ENCODE measurements at places on chromosomes 2 and 18.

- DNase-seq: no peak
Measured at GRCh38 chr2:33406622-33407021, 69.8 kb upstream of the RASGRP3 start.

- DNase-seq: peak; percentile 19
Measured at GRCh38 chr2:174688079-174688478, 76.2 kb downstream of the CHRNA1 start.

DNA sequence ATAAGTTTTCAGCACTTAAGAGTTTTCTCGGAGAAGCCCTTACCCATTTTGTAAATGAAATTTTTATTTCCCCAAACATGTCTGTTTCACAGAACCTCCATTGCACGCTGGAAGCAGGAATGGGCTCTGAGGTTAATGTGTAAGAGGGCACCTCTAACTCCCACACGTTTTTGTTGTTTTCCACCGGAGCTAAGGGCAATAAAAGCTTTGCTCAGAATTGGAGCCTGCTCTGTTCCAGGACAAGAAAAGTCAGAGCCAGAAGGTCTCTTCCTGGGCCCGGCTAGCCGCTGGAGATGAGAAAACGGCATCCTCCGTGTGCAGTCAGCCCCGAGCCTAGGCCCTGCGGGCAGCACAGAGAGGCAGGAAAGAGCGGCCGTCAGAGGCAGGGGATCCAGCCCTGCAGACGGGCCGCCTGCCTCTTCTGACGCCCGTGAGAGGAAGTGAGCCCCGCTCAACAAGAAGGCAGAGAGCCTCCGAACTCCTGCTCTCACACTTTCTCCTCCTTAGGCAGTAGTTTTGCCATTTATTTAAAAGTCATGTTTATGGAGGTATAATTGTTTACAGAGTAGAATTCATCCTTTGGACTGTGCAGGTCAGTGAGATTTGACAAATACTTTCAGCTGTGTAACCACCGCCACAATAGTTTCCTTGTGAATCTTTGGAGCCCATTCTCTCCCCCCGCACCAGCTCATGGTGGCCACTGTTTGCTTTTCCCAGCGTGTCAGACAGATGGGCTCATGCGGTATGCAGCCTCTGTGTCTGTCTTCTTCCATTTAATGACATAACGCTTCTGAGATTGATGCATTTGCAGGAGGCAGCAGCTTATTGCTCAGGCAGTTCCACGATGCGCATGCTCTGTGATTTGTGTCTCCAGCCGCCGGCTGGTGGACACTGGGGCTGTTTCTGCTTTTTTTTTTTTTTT lies 117.3 kb downstream of the GALR1 start:
- DNase-seq: no peak

DNA sequence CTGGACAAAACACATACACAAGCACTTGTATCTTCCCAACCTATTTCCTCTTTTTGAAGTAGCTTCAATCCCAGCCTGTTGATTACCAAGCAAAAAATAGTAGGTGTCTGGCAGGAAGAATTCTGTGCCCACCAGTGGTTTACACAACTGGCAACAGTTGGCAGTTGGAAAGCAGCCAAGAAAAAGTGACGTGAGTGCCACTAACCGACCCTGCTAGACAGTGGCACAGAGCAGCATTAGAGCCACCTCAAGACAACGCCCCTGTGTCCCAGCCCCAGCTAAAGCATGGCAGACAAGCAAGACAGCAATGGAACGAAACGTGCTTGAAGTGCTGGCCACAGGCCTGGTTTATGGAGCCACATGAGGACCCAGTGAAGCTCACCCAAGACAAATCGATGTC lies 379.6 kb downstream of the FBXO15 start:
- no peak for DNase-seq

DNA sequence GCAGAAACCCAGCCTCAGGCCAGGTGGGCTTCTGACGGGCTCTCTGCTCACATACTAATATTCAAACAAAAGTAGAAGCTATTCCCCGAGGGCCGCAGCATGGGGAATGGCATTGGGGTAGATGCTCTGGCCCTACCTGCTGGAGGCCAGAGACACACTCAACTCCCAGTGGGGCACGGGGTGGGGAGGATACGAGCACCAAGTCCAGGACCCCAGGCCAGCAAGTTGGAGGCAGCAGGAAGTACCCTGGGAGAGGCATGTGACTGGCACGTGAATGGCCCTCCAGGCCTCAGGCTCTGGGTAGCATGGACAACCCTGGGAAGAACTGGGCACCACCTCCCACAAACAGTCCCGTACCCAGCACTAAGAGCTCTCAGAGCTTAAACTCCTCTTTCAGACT lies 3.8 kb downstream of the DNMT3A start:
- no peak for DNase-seq

GRCh38 chr2:20624156-20624883 lies 26.6 kb downstream of the HS1BP3 start:
- DNase-seq: no peak

- no peak for DNase-seq
Measured at GRCh38 chr2:1324884-1325283, 88.4 kb upstream of the TPO start.

DNA sequence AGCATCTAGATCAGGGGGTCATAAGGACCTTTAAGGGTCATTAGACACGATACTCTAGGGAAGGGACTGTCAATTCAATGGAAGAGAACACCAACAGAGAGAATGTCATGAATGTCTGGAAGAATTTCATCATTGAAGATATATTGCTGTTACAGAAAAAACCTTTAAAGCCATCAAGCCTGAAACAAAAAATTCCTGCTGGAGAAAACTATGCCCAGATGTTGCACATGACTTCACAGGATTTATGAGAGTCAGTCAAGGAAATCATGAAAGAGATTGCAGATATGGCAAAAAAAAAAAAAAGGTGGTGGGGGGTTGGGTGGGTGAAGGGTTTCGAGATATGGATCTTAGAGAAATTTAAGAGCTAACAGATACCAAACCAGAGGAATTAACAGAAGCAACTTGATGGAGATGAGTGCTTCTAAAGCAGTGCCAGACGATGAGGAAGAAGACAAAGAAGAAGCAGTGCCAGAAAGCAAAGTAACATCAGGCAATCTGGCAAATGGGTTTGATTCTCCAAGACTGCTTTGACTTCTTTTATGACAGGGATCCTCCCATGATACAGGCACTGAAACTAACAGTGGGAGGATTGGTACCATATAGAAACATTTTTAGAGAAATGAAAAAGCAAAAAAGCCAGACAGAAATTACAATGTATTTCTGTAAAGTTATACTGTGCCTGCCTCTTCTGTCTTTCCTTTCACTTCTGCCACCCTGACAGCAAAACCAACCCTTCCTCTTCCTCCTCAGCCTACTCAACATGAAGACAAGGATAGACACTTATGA lies 28.5 kb downstream of the MAP4K3 start:
- no peak for DNase-seq

DNA sequence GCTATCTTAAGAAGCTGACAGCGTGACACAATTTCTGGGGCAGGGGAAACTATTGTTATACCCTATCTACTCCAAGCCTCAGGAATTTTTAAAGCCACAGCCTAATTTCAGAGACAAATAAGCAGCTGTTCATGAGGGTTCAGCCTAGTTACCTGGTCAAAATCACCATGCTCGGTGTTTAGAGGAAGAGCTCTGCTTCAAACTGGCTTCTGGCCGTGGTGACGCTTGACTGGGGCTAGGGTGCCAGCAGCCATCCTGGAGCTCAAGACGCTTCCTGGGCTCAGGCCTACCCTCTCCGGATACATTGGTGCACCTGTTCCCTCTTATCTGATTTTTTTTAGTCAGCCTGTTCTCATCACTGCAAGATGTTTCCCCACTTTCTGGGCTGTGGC lies 41.7 kb downstream of the FRZB start:
- DNase-seq: no peak

DNA sequence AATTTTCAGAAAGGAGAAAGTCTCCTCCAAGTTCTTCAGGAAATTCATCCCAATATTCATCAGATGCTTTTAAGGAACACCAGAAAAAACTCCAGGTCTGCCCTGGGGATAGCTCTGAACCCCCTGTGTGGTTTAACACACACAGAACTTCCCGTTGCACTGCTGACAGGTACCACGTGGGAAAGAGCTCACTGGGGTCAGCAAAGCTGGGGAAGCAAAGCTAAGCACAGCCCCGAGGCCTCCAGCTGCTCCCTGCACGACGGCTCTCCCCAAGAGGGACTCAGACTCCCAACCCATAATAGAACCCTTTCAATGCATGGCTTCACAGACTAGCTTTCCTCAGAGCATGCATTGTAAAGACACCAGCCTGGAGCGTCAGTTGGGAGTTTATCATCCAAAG lies 28.0 kb downstream of the ADI1 start:
- no peak for DNase-seq

DNA sequence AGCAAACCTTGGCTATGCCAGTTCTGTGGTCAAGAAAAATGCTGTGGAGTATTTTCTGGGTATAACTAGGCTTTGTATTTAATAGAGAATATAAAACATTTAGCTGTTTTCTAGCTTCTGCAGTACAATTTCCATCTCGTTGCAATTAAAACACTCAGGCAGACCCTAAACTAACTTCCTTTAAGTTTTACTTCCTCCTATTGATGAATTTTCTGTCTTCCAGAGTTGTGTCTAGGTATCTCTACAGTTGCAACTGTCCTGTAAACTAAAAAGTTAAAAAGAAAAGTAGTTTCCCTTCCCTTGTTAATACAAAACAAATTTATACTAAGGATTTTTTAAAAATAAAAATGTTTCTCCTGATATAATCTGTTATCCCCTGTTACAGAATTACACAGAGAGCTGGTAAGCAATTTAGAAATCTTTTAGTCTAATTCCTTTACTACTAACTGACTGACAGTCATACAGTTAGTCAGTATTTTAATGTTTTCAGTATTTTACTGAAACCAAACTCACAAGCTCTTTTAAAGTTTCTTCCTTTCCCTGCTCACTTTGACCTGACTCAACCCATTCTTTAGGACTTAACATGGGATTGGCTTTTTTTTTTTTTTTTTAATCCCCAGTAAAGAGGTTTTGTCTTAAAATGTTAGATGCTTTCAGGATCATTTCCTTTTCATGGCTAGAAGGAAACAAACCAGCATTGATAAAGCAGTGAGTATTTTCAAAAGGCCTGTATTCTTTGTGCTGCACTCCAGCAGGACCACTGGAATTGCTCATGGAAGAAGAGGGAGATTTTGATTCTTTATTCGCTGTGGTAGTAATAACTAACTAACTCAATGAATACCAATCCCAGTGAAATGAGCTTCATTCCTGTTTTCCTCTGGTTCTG lies 22.9 kb downstream of the ITGAV start:
- DNase-seq: no peak

GRCh38 chr2:219045937-219046550 lies 4.7 kb upstream of the CFAP65 start:
- no peak for DNase-seq

GRCh38 chr2:32958821-32959220 lies 12.1 kb downstream of the LTBP1 start:
- no peak for DNase-seq

GRCh38 chr2:47676261-47676926 lies 106.6 kb upstream of the MSH6 start:
- no peak for DNase-seq

GRCh38 chr2:196853301-196854087 lies 44.3 kb upstream of the C2orf66 start:
- no peak for DNase-seq

DNA sequence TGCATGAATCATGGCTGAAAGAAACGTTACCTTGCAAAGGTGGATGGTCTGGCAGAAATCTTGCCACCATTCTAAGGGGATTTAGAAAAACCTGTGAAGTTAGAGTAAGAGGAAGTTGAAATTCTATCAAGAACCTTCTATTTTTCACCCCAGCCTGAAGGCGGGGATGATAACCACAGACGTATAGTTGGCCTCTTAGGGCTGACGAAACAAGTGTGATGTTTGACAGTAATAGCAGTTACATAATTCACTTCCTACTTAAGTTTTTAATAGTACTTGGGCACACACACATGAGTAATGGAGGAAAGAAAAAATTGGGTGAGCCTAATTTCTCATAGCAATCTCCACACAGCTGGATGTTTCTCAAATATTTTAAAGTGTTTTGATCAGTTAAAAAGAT lies 336.6 kb upstream of the SALL3 start:
- no peak for DNase-seq

DNA sequence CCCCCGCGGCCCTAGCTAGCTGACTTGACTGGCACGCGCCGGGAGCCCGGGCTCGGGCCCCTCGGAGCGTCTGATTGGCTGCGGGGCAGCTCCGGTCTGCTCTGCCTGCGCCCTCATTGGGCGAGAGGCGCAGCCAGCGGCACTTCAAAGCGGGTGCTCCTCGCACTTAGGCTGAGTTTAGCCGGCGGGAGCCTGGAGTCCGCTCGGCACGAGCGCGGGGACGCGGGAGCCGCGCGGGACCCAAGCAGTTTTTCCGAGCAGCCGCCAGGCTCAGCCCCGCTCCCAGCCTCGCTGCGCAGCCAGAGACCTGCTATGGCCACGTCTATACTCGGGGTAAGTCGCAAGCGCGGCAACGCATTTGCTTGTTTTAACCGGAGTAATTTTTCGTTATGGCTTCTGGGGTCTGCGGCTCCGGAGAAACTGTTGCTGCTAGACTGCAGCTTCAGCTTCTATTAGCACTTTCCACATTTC lies at the start of gene SP9:
SP9 (plus strand) TSS at position 174 of the 471 bp plus-strand sequence; CDS start at position 313, 139 bp downstream.
- no peak for DNase-seq

Data from amniotic stem cell (primary cell).